ENCODE measurements at places on chromosomes 3 and 15. TPM values are rescaled to one million over a fixed set of nuclear protein-coding genes. Genes with fewer than 3 reads are reported as not detected.

Gene HRH1
- 0.46 TPM for total RNA-seq

Gene ASB7
- total RNA-seq, result 7.5 TPM

Gene SNRK
- total RNA-seq, result 14.7 TPM

Gene SCN11A
- total RNA-seq, result 0.13 TPM

Gene SLC6A1
- total RNA-seq, result 19.3 TPM

Gene RAMAC
- 11.1 TPM for total RNA-seq

Gene NR1I2
- total RNA-seq, result 155 TPM

Gene GHRL
- not detected for total RNA-seq

Gene DLG1
- 39.8 TPM for total RNA-seq

Gene LYZL4
- total RNA-seq, result not detected

Gene THSD4
- 17.4 TPM for total RNA-seq

Gene UROC1
- 101 TPM for total RNA-seq

Gene RTF1
- total RNA-seq, result 21.5 TPM

DNA sequence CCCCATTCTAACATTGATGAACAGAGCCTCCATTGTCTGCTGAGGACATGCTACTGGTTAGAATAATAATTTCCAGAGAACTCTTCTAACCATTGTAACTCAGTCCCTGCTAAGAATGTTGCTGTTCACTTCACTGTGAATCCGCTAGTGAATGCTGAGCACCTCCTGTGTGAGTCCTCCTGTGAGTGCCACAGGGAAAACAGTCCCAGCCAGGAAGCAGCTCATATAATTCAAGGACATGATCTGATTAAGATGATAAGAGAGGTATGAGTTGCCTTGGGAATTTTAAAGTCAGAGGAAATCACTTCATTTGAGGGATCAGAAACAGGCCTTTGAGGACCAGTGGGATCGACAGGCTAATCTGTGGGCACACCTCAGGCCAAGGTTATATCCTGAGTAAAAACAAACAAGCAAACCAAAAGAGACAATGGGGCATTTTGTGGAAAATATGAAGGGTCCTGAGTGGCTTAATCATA is 33.9 kb upstream of the GPR160 start:
- no peak overlapping the region for H3K27ac ChIP-seq
- no peaks in the 10 kb centered on the region for H3K36me3 ChIP-seq
- no peaks in the 10 kb centered on the region for H3K4me1 ChIP-seq
- H3K27me3 ChIP-seq, result no peaks in the 10 kb centered on the region

DNA sequence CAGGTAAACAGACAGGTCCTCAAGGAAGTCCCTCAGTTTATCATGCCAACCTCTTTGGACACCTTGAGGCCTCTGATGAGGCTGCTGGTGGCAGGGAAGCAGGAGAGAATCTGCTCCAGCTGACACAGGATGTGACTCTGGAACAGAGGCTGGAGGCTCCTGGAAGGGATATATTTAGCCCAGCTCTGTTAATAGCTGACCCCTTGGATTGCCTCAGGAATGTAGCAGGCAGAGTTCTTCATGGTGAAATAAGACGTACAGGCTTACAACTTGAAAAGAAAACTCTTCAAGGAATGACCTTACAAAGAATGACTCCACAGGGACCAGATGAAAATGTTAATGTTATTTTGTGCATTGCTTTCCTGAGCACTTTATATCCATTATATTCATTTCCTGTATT is 90.5 kb downstream of the AQP9 start:
- H3K27ac ChIP-seq, result no peak overlapping the region
- H3K36me3 ChIP-seq, result no peaks in the 10 kb centered on the region
- no peaks in the 10 kb centered on the region for H3K27me3 ChIP-seq
- H3K4me3 ChIP-seq, result no peak overlapping the region
- H3K4me1 ChIP-seq, result no peaks in the 10 kb centered on the region

GRCh38 chr15:40293006-40293405 is 10.1 kb upstream of the ANKRD63 start:
- H3K36me3 ChIP-seq, result no peaks in the 10 kb centered on the region
- no peaks in the 10 kb centered on the region for H3K27me3 ChIP-seq
- H3K4me1 ChIP-seq, result no peaks in the 10 kb centered on the region
- no peak overlapping the region for H3K27ac ChIP-seq
- no peak overlapping the region for H3K4me3 ChIP-seq

GRCh38 chr3:195512798-195513345 is 30.3 kb downstream of the PPP1R2 start:
- H3K36me3 ChIP-seq, result no peaks in the 10 kb centered on the region
- no peak for DNase-seq
- no peak overlapping the region for H3K27ac ChIP-seq
- no peaks in the 10 kb centered on the region for H3K27me3 ChIP-seq
- H3K4me1 ChIP-seq, result no peaks in the 10 kb centered on the region

DNA sequence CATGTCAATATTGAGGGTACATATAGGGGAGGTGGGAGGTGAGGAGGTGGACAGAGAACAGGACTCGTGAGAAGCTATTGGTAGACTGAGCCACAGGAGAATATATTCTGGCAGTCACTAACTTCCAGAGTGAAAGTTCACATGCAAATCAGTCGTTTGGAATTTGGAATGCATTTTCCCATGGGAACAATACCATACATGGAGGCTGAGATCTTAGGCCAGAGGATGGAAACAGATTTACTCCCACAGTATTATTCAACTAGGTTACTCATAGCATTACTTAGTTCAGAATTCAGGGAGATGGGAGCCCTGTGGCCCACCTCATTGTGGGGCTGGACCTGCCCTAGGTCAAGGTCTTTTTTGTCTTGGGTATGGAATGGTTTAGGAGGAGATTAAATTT is 36.4 kb upstream of the ABHD2 start:
- H3K27ac ChIP-seq, result no peak overlapping the region
- H3K27me3 ChIP-seq, result no peaks in the 10 kb centered on the region
- H3K4me3 ChIP-seq, result no peak overlapping the region
- no peaks in the 10 kb centered on the region for H3K4me1 ChIP-seq

GRCh38 chr15:89912145-89912673 is 543 bp downstream of the ARPIN start:
- no peaks in the 10 kb centered on the region for H3K36me3 ChIP-seq
- peak; percentile 59 for DNase-seq
- H3K4me3 ChIP-seq, result peak overlapping the region; percentile 83
- H3K4me1 ChIP-seq, result peaks cover 16% of the 10 kb centered on the region
- H3K27me3 ChIP-seq, result no peaks in the 10 kb centered on the region
- peak overlapping the region; percentile 50 for H3K27ac ChIP-seq

GRCh38 chr15:90001062-90001682 is at the start of gene ZNF710:
ZNF710 (plus strand) TSS chr15:90001324; CDS start chr15:90067138, 65,814 bp downstream.
- H3K27ac ChIP-seq, result peak within 1 kb of the TSS; percentile 87
- peak within 1 kb of the TSS; percentile 72 for H3K4me3 ChIP-seq
- no peaks in the 10 kb centered on the region for H3K36me3 ChIP-seq

- H3K27ac ChIP-seq, result no peak overlapping the region
- no peak for DNase-seq
- H3K4me1 ChIP-seq, result no peaks in the 10 kb centered on the region
- H3K36me3 ChIP-seq, result no peaks in the 10 kb centered on the region
- no peak overlapping the region for H3K4me3 ChIP-seq
These were observed 41.3 kb downstream of the ARNT2 start for GRCh38 chr15:80445300-80446041.

GRCh38 chr3:152499791-152500385 is 231.2 kb downstream of the MBNL1 start:
- no peak overlapping the region for H3K4me3 ChIP-seq
- H3K27ac ChIP-seq, result no peak overlapping the region
- H3K36me3 ChIP-seq, result no peaks in the 10 kb centered on the region
- H3K4me1 ChIP-seq, result no peaks in the 10 kb centered on the region
- H3K27me3 ChIP-seq, result no peaks in the 10 kb centered on the region

- no peaks in the 10 kb centered on the region for H3K4me1 ChIP-seq
- no peak overlapping the region for H3K27ac ChIP-seq
- no peaks in the 10 kb centered on the region for H3K36me3 ChIP-seq
- no peak for DNase-seq
- H3K4me3 ChIP-seq, result no peak overlapping the region
These were observed 49.9 kb downstream of the MME start for GRCh38 chr3:155130001-155130400.

GRCh38 chr15:82040390-82040789 is 5.4 kb downstream of the MEX3B start:
- no peak overlapping the region for H3K27ac ChIP-seq
- peaks cover 3% of the 10 kb centered on the region for H3K27me3 ChIP-seq
- H3K36me3 ChIP-seq, result no peaks in the 10 kb centered on the region
- no peak overlapping the region for H3K4me3 ChIP-seq
- DNase-seq, result no peak

- DNase-seq, result no peak
- no peak overlapping the region for H3K27ac ChIP-seq
- H3K4me1 ChIP-seq, result no peaks in the 10 kb centered on the region
- no peaks in the 10 kb centered on the region for H3K36me3 ChIP-seq
These were observed 25.0 kb upstream of the GPR160 start for GRCh38 chr3:170012683-170013400.

- no peak overlapping the region for H3K27ac ChIP-seq
- H3K4me1 ChIP-seq, result peaks cover 57% of the 10 kb centered on the region
- H3K4me3 ChIP-seq, result no peak overlapping the region
- H3K27me3 ChIP-seq, result no peaks in the 10 kb centered on the region
These were observed 37.1 kb upstream of the HES1 start for GRCh38 chr3:194098843-194099183.

DNA sequence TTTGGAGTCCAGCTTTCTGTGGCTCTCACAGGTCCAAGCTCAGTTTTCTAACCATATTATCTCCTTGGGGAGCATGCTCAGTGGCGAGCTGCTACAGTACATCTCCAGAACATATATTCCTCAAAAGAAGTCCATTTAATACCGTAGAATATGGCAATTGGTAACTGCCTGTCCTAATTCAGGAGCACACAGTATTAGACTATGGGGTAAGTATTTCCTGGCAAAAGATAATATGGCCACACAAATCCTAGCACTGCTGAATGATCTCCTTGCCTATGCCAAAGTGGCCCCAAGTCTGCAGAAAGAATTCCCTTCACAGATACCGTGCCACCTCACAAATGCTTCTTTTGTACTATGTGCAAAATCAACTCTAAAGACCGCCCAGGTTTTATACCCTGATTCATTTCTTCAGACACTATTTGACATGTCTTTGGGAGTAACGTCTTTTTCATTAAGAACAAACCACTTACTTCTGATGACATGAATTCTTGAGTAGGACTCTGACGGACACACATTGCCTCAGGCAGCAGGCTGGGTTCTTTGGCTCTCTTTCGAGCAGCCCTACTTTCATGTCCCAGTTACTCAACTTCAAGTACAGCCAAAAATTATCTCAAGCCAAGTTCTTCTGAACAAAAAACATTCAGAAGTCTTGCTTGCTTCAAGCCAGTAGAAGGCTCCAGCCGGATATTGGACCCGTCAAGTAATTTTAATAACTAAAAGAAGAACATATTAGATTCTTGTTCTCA is 368.3 kb upstream of the DCBLD2 start:
- no peaks in the 10 kb centered on the region for H3K36me3 ChIP-seq
- no peak overlapping the region for H3K4me3 ChIP-seq
- no peaks in the 10 kb centered on the region for H3K4me1 ChIP-seq
- no peak for DNase-seq
- no peaks in the 10 kb centered on the region for H3K27me3 ChIP-seq

DNA sequence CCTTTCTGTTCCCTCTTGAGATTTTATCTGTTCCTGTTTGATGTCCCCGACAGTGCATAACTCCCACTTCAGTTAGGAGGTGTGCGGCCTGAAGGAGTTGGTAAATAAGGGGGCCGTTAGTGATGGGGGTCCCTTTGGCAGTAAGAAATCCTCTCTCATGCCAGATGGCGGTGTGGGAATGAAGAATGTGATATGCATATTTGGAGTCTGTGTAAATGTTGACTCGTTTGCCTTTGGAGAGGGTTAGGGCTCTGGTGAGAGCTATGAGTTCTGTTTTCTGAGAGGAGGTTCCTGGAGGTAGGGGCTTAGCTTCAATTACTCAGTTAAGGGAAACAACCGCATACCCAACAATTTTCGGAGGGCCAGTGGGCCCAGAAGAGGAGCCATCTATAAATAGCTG is 38.8 kb upstream of the RNF7 start:
- no peaks in the 10 kb centered on the region for H3K4me1 ChIP-seq
- DNase-seq, result no peak
- H3K27me3 ChIP-seq, result no peaks in the 10 kb centered on the region

DNA sequence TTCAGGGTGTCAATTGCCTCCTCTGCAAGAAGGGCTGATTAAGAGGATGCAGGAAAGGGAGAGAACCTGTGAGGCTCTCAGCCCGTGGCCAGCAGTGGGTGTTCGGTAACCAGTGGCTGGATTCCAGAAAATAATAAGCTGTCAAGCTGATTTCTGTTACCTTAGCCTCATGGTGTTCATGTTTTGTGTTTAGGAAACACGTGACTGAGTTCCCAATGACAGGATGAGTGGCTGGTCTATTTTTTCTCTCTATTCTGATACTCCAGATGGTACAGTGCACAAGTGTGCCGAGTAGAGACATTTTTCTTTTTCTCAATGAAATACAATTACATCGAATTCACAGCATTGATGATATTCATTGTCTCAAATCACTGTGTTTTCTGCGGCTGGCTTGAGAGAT is 43.6 kb downstream of the EDEM1 start:
- H3K4me3 ChIP-seq, result no peak overlapping the region
- H3K27me3 ChIP-seq, result no peaks in the 10 kb centered on the region
- no peak overlapping the region for H3K27ac ChIP-seq
- DNase-seq, result no peak
- no peaks in the 10 kb centered on the region for H3K36me3 ChIP-seq

- no peaks in the 10 kb centered on the region for H3K36me3 ChIP-seq
- H3K27me3 ChIP-seq, result no peaks in the 10 kb centered on the region
- peak; percentile 98 for DNase-seq
- no peaks in the 10 kb centered on the region for H3K4me1 ChIP-seq
These were observed 17.4 kb upstream of the CLK3 start for GRCh38 chr15:74598126-74598842.

DNA sequence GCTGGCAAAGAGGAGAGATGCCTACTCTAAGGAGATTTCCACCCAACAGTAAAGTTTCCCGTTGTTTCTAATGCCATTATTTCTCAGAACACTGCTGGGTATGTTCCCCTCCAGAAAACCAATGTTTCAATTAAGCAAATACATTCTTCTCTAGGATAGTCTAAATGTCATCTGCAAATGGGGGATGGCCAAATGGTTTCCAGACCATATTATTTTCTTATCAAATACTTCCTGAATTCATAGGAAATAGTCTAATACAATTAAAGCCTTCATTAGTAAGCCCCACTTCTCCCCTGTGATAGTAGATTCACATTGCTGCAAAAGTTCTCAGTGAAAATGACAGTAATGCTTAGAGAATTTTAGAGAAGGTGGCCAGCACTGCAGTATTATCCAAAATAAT is 716.6 kb downstream of the GRM7 start:
- no peak for DNase-seq
- H3K36me3 ChIP-seq, result no peaks in the 10 kb centered on the region
- no peaks in the 10 kb centered on the region for H3K27me3 ChIP-seq
- no peaks in the 10 kb centered on the region for H3K4me1 ChIP-seq
- no peak overlapping the region for H3K4me3 ChIP-seq
- no peak overlapping the region for H3K27ac ChIP-seq

- no peak overlapping the region for H3K4me3 ChIP-seq
- H3K36me3 ChIP-seq, result no peaks in the 10 kb centered on the region
- H3K27ac ChIP-seq, result no peak overlapping the region
- no peaks in the 10 kb centered on the region for H3K4me1 ChIP-seq
- no peak for DNase-seq
These were observed 311.5 kb downstream of the CACNA2D3 start for GRCh38 chr3:54433846-54434245.

GRCh38 chr15:87477737-87478686 is 778.5 kb downstream of the NTRK3 start:
- no peaks in the 10 kb centered on the region for H3K4me1 ChIP-seq
- no peaks in the 10 kb centered on the region for H3K27me3 ChIP-seq
- no peak for DNase-seq
- H3K4me3 ChIP-seq, result no peak overlapping the region
- H3K36me3 ChIP-seq, result no peaks in the 10 kb centered on the region

All from right lobe of liver (tissue), 6 donors.